ENCODE measurements at places on chromosomes 4 and X.

DNA sequence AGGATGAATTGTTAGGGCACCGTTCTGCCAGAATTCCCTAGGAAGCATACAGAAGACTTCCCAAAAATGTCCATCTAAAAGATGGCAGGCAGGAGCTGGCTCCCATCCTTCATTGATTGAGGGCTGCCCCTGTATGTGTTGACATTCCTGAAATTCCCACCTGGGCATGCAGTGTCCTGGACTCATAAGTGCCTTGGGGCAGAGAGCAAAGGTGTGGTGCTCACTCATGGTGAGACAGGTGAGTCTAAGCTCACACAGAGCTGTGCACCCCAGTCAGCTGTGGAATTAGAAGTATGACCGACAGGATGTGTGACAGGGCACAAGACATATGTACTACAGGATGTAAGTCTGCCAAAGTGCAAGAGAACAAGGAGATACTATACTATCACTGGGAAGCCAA, 271.9 kb downstream of the MID1IP1 start:
- no peak for DNase-seq

DNA sequence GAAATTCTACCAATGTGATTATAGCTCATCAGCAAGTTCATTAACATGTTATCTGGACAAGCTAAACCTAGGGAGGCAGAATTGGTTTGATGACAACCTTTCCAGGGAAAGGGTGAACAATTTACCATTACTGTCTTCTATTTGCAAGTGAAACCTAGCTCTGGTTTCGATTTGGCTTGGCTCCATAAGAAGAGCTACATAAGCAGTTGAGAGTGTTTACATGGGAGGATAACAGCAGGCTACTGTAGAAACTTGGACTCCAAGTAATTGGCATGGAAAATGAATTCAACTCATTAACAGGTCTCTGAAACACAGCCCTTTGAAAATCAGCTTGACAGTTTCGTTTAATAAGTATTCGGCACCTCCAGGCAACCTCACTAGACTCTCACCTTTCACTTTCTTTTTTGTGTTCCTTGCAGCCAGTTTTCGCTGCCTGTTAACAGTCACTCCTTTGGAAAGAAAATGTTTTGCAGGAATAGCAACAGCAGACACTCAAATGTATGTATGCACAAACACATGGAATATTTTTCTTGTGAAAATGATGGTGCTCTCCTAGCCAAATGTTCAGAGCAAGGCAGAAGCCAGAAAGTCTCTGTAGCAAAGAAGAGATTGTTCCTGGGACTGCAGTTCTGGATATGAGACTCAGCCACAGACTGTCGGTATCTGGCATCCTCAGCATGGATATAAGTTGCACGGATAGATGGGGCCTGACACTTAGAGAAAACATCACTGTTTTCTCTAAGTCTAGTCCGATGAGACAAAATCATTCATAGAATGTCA, 27.5 kb downstream of the POU3F4 start:
- no peak for DNase-seq

DNA sequence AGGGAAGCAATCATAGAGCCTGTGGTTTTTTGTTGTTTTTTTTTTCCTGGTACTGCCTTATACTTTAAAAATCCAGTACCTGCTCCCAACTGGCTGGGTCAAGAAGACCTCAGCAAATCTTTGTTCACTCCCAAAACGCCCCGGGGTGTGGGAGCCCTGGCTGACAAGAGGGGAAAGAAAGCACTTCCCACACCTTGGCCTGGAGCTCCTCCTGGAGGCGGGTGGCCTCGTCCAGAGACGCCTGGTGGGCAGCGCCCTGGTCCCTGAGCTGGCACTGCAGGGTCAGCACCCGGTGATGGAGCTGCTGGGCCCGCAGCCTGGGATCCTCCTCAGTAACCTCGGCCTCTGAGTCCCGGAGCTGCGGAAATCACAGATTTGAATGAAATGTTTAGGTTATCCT, 38.2 kb downstream of the C4orf50 start:
- DNase-seq, result peak; percentile 44

- DNase-seq, result no peak
Observed at GRCh38 chrX:85065512-85066198, 62.0 kb downstream of the APOOL start.

DNA sequence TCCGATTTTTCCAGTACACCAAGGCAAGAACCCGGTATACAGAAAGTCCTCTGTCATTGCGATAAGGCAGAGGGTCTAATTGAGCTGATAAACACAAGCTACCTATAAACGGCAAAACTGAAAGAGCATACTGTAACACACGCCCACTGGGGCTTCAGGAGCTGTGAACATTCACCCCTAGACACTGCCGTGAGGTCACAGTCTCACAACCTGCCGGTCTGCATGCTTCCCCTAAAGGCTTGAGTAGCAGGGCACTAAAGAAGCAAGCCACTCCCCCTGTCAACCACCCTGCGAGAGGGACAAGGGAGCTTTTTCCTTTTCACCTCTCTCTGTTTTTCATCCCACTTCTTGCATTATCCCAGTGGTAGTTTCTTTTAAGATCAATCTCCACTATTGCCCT, 22.4 kb upstream of the F9 start:
- no peak for DNase-seq

DNA sequence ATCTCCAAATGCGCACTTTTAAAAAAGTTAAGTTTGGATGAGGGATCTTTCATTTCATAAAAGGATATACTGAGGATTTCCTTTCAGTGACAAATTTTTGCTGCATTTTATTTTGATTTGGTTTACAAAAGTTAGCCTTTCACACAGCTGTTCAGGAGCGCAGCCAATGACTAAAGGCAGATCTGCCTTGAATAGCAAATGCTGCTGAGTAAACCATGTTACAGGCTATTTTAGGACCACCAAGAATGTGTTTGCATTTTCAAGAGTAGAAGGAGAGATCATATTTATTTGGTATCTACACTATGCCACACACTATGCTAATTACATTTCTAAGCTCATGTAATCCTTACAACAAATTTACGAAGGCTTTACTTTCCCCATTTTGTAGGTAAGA, 92.1 kb downstream of the MAMLD1 start:
- DNase-seq, result no peak

DNA sequence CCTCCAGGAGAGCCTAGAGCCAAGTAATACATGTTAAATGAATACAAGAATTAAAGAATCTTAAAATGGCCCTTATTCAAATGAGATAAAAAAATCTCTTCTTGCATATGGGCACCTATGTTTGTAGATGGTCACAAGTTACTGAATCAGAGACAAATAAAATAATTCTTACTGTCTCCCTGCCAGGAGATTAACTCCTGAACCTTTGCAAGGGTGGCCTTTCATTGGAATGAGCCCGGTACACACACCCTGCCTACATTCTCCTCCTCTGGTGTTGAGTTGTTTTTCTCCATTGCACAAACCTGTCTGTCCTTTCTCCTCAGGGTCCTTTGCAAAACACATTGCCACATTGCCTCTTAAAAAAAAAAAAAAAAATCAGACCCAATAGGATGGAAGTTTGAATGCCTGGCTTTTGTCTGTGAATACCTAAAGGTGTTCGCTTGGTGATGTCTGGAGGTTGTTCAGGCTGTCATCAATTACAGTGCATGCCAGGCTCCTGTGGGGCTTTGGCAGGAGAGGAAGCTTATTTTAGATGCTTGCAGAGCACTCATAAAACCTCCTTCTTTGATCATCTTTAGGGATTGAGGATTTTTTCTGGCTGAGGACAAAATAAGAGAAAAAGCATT, 8.3 kb upstream of the TMEM154 start:
- no peak for DNase-seq

GRCh38 chrX:15194146-15194545, 75.7 kb downstream of the ASB9 start:
- no peak for DNase-seq

DNA sequence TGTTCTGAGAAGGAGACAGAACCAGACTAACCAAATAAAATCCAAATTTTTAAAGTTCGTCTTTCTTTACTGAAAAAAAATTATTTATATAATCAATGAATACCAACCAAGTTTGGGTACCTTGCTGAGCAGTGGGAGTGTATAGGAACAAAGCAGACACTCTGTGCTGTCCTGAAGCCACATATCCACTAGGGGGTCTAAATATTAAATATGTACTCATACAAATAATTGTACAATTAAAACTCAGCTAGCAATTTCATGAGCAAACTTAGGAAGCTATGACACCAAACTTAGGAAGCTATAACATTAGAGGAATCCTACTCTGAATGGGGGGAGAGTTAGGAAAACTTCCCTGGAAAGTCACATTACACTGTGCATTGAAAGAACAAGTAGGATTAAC, 582.0 kb upstream of the EPHA5 start:
- DNase-seq, result no peak

DNA sequence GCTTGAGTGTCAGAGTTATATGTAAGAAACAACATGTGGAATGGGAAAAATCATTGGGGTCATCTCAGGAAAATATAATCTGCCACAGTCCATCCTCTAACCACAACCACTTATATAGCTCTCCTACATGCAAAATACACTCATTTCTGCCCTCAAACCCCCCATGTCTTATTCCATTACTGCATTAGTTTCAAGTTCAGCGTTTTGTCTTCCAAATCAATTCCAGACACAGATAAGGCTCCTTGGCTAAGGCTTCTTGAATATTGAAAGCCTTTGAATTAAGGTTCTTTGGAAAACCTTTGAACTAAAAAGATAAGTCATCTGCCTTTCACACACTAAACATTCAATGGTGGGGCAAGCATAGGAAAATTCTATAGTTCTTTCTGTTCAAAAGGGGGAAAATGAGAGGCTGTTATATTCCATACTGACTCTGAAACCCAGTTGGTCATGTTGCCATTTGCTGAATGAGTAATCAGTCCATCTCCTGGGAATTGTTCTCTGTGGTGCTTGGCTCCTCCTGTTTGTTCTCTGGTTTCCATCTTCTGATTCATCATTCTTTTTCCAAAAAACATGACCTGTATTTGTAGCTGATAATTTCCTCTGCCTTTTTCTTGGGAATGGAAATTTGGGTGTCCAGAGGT, 218.7 kb downstream of the BMPR1B start:
- DNase-seq, result peak; percentile 54

DNA sequence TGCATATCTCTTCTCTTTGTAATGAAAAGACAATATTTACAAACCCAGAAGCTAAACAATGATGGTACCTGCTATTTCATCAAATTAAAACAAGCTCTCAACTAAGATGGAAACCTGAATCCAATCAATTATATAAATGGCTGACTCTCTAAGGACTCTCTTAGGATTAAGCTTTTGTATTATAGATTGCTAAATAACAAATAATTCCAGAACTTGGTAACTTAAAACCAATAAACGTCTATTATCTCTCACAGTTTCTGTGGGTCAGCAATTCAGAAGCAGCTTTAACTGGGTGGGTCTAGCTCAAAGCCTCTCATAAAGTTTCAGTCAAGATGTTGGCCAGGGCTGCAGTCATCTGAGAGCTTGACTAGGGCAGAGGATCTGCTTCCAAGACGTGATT, 12.4 kb downstream of the PHKA2 start:
- DNase-seq, result no peak

GRCh38 chr4:146247356-146247755, 33.0 kb downstream of the REELD1 start:
- DNase-seq, result no peak

GRCh38 chr4:184282251-184282713, 64.6 kb upstream of the ENPP6 start:
- DNase-seq, result no peak

GRCh38 chr4:40473578-40474388, 138.7 kb downstream of the CHRNA9 start:
- no peak for DNase-seq

GRCh38 chrX:20374900-20375438, 108.3 kb upstream of the RPS6KA3 start:
- no peak for DNase-seq

All from AG20443 (cell line).